ENCODE measurements at places on chromosomes 11 and 22.

- no peak for DNase-seq
These were observed 7.5 kb downstream of the DPAGT1 start for GRCh38 chr11:119093942-119094815.

DNA sequence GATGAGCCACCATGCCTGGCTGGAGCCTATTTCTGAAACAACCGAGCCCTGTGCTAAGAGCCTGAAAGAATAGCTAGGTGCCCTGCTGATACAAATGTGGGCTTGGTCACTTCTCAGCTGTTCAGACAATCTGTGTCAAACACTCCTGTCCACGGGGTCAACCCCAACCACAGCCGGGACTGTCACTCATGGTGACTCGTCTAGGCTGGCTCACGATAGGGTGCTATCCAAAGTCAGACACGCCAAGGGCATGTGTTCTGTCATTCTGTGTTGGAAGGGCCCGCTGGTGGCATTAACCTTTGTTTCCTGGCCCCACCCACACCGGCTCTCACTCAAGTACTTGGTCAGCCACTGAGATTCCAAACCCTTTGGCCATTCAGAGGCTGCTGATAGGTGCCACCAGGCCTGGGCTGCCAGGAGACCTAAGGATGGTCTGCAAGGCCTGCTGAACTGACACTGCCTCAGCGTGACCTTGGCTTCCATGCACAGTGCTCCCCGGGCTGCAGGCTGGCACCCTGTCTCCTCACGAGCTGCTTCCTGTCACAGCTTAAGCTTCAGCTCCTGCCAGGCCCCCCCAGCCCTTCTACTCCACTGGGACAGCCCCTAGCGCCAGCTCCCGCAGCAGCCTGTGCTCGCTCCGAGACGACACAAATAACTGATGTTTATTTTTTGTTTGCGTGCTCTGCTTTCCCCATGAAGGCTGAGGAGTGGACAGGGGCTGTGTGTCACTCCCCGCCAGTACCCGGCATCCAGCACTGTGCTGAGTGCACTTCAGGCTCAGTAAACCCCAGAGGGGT, 14.2 kb upstream of the CDC42BPG start:
- no peak for DNase-seq

- DNase-seq = peak; percentile 22
These were observed 618.9 kb downstream of the BRD1 start for GRCh38 chr22:49208768-49209252.

DNA sequence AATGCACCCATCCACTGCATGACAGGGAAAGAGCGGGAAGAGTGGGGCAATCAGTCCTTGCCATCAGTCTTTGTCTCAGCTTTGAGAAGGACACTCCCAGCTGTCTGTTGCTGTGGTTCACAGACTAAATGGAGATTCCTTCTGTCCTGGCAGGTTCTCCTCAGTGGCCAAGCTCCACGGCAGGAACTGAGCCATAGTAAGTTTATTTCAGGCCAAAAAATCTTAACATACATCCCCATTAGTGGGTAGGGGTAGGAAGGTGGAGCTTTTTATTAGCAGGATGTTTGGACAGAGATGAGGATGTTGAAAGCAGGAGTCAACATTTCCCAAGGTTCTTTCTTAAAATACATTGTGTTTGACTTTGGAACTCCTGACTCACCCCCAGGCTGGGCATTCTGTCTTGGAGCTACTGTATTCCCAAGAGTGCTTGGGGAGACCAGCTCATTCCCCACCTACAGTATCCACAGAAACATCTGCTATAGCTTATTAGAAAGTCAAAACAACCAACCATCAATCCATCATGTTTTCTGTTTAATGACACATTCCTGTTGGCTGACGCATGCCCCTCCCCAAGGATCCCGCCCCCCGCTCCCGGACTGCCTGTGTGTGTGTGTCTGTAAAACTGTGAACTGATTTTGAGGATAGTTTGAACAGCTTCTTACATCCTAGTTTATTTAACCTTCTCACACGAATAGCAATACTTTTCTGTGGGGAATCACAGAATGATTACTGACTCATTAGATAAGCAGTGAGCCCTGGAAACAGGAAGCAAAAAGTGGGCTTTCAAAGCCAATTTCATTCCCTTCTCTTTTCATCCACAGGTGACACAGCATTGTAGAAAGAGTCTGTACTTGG, 109.5 kb downstream of the CCDC81 start:
- peak; percentile 75 for DNase-seq

GRCh38 chr11:111694851-111695250, 71.3 kb downstream of the PPP2R1B start:
- no peak for DNase-seq

- no peak for DNase-seq
These were observed 225.8 kb downstream of the ETS1 start for GRCh38 chr11:128361451-128362020.
